Upper lobe of right lung (tissue), 1 donor: ENCODE measurements at places on chromosomes 11 and 22. TPM values are rescaled to one million over a fixed set of nuclear protein-coding genes. Genes with fewer than 3 reads are reported as not detected.

The BIK gene
- total RNA-seq = 0.87 TPM

DNA sequence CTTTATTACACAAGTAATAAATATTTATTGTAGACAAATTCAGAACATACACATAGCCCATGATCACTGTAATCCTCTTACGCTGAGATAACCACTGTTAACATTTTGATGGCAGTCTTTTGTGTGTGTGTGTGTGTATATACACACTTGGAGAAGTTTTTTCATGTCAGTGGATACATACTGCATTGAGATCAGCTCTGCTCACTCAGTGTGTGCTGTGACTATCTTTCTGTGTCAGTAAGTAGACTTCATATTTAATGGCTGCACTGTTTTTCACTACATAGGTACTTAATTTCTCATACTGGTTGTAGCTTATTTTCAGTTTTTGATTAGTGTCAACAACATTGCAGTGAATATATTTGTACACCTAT lies 82.9 kb downstream of the FAM83F start:
- no peak for DNase-seq

The PATE2 gene
- not detected for total RNA-seq

DNA sequence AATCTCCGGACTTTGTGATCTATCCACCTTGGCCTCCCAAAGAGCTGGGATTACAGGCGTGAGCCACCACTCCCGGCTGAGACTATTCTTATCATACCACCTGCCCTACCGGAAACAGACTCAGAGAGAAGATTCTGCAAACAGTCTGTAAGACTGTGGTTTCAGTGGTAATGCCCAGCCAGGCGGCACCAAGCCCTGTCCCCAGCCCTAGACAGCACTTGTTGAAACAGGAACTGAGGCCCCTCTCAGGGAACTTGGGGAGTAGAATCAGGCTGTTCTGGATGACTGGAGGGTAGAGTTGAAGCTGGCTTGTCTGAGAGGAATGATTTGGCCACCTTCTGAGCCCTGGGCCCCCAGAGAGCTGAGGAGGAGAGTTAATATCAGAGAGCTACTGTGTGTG lies 1.3 kb upstream of the INSC start:
- DNase-seq = no peak

- no peak for DNase-seq
These were observed 27.7 kb downstream of the DNAJC24 start for GRCh38 chr11:31397239-31397834.

DNA sequence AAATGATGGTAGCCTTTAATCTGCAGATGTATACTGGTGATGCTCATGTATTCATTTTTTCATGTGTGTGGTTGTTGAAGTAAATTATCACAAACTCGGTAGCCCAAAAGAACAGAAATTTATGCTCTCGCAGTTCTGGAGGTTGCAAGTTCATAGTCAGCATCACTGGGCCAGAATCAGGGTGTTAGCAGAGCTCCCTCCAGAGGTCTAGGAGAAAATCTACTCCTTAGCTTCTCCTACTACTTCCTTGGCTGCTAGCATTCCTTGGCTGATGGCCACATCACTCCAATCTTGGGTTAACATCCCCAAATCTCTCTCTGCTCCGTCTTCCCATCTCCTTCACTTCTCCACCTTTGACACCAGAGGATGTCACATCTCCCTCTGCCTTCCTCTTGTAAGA lies 45.3 kb upstream of the GALNT18 start:
- DNase-seq = no peak

DNA sequence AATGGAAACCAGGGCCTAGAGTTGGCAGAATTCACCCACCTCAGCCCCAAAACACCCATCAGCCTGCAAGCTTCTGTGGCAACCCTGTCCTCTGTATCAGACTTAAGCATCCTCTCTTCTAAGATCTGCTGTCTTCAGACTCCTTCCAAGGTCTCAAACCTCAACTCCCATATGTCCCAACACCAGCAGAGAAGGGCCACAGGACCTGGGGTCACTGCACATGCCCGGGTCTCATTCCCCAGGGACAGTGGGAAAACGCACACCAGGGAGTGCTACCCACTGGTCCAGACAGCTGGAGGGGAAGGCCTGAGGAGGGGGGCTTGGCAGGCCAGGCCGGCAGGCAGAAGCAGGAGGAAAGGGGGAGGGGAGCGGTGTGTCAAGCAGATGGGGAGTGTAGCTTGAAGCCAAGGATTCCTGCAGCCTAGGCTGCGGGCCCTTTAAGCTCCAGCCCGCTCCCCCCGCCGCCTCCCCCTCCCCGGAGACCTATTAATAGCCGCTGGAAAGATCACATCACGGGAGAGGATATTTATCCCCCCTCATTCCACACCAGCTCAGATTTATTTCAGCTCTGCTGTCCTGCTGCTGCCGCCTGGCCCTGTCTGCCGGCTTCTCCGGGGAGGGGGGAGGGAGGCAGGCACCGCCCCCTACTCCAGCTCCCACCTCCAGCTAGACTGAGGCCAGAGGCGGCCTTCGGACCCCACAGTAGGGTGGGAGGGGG lies 16.7 kb downstream of the BCL9L start:
- peak; percentile 84 for DNase-seq

The NXPE4 gene
- total RNA-seq = not detected

DNA sequence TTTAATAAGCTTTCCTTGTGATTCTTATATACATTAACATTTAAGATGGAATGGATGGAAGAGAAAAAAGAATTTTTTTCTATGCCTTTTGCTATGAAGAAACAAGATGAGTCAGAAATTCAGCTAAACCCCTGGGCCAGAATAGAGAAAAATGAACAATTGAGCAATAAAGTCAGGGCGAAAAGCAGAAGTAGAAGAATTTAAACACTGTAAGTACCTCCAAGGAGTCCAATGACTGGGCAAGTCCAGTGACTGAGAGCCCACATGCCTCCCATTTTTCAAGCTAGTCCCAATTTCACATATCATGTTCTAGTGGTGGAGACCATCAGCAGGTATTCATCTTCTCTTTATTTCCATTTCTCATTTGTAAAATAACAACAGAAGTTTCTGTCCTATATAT lies 18.6 kb upstream of the APLP2 start:
- DNase-seq = no peak

The ZNF215 gene
- total RNA-seq = 2.4 TPM

DNA sequence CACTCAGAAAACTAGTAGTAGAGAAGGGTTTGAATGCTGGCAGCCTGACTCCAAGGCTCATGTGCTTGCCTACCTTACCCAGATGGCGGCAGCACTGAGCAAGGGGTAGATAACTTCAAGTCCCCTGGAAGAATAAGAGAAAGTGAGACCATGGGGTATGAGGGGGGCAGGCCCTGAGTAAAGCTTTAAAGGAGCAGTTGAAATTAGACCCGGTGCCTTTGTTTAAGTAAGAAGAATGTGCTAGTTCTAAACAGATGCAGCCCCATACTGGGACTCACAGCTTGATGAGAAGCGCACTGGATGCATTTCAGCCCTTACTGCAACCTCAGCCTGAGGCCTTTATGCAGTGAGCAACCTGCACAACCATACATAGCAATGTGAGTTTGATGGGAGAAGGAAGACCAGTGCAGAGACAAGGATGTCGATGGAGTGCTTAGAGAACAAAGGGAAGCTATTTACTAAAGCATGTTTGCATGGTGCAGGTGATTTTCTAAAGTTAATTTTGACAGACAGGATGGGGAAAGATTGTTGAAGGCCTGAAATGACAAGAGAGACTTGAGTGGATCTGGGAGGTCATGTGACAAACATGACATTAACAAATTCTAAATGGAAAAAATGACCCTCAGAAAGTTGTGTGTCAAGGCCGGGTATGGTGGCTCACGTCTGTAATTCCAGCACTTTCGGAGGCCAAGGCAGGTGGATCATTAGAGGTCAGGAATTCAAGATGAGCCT lies 27.1 kb upstream of the TMA7B start:
- no peak for DNase-seq

- no peak for DNase-seq
These were observed 39.4 kb upstream of the SEPTIN5 start for GRCh38 chr22:19674929-19675253.

GRCh38 chr22:29205252-29205593 lies 473 bp upstream of the EMID1 start:
- DNase-seq = no peak

- DNase-seq = no peak
These were observed 234.4 kb upstream of the MTNR1B start for GRCh38 chr11:92735039-92735438.

The ALDH3B2 gene
- total RNA-seq = 1.3 TPM

DNA sequence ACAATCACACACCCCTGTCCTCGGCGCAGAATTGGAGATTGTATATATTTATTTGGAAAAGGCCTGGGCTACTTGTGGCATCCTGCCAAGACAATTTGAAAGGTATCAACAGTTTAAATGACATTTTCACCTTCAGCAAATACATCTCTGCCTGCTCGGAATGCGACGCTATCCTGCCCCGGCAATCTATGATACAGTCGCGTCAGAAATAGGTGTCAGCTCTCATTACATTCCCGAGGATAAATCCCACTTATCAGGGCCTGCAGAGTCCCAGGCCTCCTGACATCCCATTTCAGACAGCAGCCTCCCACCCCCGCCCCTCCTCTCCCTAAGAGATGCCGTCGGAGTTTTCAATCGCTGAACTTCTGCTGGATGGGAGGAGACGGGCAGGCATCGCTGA lies 114.7 kb downstream of the BRD1 start:
- DNase-seq = no peak

- DNase-seq = peak; percentile 87
These were observed at the start of gene TMPRSS13 for GRCh38 chr11:117929142-117929915. TSS of gene TMPRSS13 (minus strand) at chr11:117929402. CDS start at chr11:117929307, 95 bp downstream.

DNA sequence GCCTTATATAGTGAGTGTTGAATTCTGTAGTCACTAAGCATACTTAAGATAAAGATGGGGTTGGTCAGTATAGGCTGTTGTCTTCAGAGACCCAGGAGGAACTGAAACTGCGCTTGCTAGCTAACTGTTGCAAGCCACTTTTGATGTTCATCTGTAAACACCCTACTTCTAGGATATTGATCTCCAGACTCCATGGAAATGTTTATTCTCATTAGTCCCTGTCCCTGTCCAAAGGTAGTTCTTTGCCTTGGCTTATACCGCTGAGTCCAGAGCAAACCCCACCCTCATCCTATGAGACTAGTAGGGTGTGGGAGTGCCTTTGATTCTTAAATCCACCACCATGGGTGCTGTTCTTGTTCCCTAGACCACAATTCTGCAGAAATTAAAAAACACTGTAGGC lies 36.4 kb downstream of the DEPDC5 start:
- DNase-seq = no peak

GRCh38 chr22:49963647-49964026 lies 3.1 kb downstream of the PIM3 start:
- DNase-seq = no peak

DNA sequence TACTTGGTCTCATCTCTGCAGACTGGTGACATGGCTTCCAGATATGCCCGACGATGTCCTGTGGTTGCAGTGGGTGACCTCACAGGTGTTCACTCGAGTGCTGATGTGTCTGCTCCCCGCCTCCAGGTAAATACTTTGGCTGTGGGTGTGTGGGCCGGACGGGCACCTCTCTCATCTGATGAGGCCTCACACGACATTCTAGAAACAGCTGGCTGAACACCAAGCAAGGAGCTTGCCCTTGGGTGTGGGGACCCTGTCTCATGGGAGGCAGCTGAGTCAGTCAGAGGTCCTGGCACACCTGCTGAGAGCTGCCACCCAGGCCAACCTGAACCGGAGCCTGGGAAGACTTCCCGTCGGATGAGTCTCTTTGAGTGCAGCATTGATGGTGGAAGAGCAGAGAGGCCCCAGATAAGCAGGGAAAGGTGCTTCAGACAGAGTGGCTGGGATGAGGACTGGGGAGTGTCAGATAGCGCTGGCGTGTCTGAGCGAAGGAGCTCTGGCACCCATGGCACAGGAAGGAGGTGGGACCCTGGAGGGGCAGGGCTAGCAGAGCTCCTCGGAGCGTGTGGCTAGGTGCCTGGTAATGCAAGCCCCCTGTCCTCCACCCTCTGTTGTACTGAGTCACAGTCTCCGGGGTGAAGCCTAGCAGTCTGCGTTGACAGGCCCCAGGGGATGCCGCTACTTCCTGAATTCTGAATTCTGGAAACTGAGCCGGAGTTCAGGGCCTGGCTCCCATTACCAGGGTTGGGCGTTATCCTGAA lies 10.4 kb upstream of the SAMM50 start:
- DNase-seq = no peak

DNA sequence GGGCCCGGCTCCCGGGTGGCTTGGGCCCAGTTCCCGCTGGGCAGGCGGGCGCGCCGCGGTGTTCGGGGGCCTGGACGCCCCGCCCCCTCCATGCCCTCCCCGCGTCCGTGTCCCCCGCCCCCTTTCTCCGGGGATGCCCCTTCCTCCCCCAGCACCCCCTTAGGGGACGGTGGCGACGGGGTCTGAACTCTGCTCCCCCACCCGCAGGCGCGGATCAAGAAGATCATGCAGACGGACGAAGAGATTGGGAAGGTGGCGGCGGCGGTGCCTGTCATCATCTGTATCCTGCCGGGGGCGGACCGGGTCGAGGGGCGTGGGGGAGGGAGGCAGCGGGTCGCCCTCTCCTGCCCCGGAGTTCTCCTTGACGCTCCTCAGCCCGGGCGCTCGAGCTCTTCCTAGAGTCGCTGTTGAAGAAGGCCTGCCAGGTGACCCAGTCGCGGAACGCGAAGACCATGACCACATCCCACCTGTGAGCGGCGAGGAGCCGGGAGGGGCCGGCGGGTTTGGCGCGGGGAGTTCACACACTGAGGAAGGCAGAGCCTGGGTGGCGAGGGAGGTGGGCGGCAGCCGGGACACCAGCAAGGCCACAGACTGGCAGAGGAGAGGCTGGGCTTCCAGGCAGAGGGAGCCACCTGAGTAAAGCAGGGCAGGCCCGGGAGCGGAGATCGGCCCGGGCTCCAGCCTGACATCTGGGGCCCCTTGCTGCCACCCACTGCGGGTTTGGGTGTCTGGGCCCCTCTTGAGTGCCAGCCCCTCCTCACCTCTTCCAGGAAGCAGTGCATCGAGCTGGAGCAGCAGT lies 546 bp downstream of the DRAP1 start:
- no peak for DNase-seq

- no peak for DNase-seq
These were observed 68.7 kb upstream of the SYN3 start for GRCh38 chr22:33126881-33127280.

The SYVN1 gene
- 69.0 TPM for total RNA-seq

The TTC36 gene
- total RNA-seq = 1.9 TPM

GRCh38 chr22:26707581-26707980 lies 50.2 kb downstream of the MIAT start:
- DNase-seq = no peak

The ZBED4 gene
- 11.8 TPM for total RNA-seq

DNA sequence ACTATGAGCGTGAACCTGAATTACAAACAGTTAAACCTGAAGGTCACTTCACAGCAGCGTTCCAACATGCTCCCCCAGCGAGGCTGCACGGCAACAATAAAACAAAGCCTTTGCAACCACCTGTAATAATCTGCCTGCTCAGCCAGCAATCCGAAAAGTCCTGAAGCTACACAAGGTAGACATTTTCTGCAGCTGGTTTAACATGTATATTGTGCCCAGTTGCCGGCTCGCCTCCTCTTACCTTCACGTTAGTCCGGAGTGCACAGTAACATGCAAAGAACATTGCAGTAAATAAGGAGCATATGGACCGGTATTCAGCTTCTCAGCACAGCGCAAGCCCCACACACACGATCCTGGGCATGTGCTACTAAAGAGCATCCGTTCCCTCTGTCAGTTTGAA lies 704.3 kb downstream of the DLG2 start:
- no peak for DNase-seq
